Choroid plexus epithelial cell (primary cell): ENCODE measurements at places on chromosomes 12 and 14.

DNA sequence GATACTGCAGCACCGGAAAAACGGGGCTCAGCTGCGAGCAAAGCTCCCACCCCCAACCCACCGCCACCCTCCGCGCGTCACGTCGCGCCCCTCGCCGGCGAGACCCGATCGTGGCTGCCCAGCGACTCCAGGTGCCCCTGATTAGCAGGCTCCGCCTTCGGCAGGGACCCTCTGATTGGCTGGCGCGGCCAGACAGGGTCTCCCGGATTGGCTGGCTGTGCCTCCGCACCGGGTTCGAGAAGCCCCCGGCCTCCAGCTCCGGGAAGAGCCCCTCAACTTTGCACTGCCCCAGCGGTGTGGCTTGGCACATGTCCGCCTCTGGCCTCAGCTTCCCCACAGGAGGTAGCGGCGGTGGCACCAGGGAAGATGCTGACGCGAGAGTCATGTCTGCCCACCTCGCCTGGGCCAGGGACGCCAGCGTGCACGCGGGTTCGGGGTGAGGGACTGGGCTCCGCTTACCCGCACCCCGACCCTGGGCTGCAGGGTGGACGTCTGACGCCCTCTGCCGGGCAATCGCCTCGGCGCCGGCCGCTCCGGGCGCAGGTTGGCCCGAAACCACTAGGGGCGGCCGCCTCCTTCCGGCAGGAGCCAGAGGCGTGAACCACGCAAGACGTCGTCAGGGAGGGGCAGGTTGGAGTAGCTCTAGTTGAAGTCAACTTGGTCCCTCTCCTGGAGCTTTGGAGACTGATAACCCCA is 498 bp upstream of the RHOF start:
- peak; percentile 94 for DNase-seq

DNA sequence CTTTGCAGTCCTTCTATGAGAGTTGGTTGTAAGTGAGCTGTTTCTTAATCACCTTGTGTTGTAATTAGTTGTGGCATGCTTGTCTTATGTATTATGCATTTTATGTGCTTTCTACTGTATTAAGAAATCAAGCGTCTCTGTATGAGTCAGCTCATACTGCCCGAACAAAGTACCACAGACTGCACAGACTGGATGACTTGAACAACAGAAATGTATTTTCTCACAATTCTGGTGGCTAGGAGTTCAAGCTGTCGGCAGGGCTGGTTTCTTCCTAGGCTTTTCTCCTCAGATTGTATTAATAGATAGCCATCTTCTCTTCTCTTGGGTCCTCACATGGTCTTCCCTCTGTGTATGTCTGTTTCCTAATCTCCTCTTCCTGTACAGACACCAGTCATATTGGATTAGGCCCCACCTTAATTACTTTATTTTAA is 77.7 kb downstream of the FLRT2 start:
- DNase-seq = peak; percentile 89

- no peak for DNase-seq
These were observed 94.5 kb downstream of the PCNX1 start for GRCh38 chr14:71001742-71002141.

- no peak for DNase-seq
These were observed 108.5 kb downstream of the GCH1 start for GRCh38 chr14:54794159-54794558.

DNA sequence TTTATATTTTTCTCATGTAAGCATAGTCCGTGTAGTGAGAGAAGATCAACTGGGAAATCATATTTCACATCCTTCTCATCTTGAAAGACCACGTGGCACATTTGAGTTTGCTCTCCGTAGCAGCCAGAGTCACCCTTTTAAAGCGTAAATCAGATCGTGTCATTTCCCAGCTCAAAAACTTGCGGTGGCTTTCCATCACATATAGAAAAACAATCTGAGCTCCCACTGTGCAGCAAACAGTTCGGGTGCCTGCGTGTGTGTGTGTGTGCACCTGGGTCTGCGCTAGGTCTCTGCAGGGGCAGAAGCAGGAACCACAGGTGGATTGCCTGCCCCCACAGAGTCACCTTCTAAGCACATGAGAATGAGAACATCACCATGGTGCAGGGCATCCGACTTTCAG is 338.2 kb downstream of the TRHDE start:
- no peak for DNase-seq
